ENCODE measurements at places on chromosomes 6 and 20.

- peak; percentile 83 for DNase-seq
Observed at GRCh38 chr6:168884646-168885086, 369.0 kb downstream of the THBS2 start.

DNA sequence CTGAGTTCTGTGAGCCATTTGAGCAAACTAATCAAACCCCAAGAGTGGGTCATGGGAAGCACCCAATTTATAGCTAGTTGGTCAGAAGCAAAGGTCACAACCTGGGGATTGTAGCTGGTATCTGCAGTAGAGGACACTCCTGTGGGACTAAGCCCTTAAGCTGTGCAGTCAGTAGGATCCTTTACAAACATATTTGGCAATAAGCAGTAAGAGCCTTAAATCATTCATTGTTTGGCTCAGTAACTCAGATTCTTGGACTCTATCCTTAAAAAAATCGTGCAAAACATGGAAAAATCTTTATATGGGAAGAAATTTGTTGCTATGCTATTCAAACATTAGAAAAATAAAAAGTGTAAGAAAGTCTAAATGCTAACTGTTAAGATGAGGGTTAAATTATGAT, 29.9 kb downstream of the FRK start:
- no peak for DNase-seq

DNA sequence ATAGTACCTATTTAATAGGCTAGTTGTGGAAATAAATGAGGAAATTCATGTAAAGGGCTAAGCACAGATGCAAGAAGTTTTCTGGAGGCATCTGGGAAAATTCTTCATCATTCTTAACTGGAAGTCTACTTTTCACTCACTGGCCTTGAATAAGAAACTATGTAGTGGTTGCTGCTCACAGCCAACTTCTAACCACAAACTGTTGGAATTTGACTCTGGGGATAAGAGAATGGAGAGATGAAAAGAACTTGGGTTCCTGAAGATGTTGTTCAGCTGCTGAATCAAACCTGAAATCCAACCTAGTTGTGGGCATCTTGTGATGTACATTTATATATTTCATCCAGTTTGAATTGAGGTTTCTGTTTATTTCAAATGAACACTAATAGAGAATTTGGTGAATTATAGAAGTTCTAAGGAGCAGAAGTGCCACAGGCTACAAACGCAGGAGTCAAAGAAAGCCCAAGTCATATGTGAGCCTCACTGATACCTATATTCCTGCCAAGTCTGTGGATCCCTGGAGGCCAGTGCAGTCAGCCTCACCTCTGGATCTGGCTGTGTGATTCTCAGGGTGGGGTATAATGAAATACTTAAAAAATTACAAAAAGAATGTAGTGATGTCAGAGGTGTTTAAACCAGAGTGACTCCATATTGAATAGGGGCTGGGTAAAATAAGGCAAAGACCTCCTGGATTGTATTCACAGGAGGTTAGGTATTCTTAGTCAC, 18.7 kb upstream of the MEI4 start:
- no peak for DNase-seq

- DNase-seq: no peak
Observed at GRCh38 chr6:108288742-108289141, 6.1 kb upstream of the AFG1L start.

- DNase-seq: no peak
Observed at GRCh38 chr20:59850018-59850641, 83.3 kb downstream of the SYCP2 start.
